ENCODE measurements at places on chromosomes 1 and 21.
A peak's percentile ranks its signal among the peaks of the same experiment; 100 is the strongest.

DNA sequence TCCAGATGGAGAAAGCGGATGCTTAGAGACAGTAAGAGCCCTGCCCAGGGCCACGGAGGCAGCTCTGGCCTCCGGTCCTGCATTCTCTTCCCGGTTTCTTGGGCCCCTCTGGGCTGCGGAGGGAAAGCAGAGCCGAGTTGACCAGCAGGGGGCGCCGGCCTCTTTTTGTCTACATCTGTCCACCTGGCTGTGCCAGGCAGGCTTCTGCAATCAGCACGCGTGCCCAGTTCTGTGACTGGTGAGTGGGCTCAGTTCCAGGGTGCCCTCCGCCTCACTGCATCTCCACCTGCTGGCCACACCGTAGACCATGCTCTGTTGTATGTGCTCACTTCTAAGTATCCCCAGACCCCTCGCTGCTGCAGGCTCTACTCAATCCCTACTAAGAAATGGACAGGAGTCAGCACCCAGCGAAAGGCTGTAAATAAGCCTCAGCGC lies 6.7 kb upstream of the HUNK start:
- DNase-seq = peak; percentile 53

DNA sequence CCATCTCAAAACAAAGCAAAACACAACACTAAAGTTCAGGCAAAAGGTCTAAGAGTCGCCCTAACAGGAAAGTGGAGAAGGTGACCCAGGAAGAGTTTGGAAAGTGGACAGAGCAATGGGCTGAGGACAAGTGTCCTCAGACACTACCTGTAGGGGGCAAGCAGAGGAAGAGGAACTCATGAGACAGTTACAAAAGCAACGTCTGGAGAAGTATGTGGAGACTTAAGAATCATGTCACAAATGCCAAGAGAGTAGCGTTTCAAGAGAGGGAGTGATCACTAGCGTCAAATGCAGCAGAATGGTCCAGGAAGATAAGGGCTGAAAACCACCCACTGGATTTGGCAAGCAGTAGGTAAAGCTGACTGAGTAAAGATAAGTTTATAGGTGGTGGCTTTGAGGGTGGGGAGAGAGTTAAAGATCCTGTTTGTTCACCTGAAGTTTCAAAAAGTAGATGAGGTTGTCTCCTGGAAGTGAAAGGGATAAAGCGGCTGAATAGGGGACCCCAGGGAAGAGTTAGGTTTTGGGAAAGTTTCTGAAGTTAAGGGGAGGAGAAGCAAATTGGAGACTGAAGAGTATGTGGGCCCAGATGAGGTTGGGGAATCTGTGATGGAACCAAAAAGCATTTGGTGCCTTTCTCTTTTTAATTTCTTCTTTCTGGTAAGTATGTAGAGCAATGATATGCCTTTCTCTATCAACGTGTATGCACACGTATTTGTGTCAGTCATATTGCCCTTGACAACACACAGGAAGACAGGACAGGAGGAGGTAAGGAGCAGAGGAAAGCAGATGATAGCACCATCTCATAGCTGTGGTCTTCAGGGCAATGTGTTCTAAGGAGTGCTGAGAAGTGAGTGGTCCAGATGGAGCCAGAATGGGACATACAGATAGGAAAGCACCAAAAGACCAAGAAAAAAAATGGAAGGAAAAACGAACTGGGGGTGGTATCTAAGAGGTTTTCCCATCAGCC lies 3.1 kb downstream of the BSDC1 start:
- no peak for DNase-seq

DNA sequence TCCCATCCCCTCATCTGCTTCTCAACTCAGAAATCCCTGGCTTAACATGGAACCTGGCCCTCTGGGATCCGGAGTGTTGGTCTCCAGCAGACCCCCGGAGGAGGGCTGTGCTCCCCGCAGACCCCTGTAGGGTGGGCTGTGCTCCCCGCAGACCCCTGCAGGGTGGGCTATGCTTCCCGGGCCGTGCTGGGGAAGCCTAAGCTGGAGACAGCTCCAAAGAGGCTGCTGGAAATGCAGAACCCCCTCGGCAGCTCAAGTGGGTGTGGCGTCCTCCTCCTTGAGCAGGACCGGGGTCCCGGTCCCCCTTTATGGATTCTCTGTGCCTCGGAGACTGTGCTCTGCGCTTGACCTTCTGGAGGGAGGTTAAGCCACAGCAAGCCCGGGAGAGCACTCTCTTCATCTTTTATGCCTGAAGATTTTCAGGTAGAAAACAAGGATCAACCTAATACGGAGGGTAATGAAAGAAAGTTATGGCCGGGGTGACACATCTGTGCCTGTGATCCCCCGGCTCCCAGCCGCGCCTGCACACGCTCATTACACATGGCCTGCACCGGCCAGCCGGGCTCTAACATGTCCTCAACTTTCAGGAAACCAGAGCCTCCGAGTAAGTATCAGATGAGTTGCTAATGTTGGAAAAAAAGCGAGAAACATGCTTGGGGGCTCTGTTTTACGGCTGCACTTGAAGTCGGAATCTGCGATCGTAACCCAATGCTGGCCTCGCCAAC lies 87.7 kb upstream of the ACTRT2 start:
- DNase-seq = no peak

GRCh38 chr1:86527306-86527705 lies 19.6 kb upstream of the CLCA4 start:
- DNase-seq = no peak

- DNase-seq = no peak
Observed at GRCh38 chr1:241846862-241847539, 1.0 kb upstream of the EXO1 start.

- no peak for DNase-seq
Observed at GRCh38 chr1:247347477-247348222, 16.0 kb upstream of the ZNF496 start.

Data from activated CD4-positive, alpha-beta T cell treated with anti-CD3 and anti-CD28 coated beads, Interleukin-2, amount 50 U/mL, for 4 hours (primary cell).